ENCODE measurements at places on chromosomes 11 and 22.

GRCh38 chr11:8604078-8604723 is 10.2 kb upstream of the STK33 start:
- no peak for DNase-seq

DNA sequence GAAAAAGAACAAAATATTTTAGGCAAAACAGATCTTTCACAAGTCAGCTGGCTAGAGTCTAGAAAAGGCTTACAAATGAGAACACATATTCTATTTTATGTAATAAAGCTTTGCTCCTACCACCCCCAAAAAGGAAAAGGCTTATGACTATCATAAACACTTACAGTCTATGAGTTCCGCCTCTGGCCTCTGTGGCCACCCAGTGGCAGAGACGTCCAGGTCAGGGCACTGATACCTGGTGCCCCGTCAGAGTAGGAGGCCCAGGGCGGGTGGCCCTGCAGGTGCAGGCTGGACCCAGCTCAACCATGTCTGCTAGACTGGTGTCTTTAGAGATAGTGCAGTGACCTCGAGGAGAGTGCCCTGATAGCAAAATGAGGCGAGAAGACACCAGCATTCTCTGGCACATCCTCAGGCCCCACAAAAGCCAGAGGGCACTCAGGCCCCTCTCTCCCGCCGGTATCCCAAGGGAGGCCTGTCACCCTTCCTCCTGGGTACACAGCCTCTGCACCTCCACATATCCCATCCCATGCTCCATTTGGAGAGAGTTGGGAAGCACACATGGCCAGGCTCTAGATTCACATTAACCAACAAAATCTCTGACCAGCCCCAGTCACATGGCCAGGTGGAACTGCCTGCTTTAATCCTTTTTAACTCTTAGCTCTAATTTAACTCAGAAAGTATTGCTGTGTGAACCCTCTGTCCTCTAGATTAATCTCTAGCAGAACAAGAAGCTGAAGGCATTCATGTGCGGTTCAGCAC is 27.3 kb upstream of the SERPIND1 start:
- DNase-seq = no peak

DNA sequence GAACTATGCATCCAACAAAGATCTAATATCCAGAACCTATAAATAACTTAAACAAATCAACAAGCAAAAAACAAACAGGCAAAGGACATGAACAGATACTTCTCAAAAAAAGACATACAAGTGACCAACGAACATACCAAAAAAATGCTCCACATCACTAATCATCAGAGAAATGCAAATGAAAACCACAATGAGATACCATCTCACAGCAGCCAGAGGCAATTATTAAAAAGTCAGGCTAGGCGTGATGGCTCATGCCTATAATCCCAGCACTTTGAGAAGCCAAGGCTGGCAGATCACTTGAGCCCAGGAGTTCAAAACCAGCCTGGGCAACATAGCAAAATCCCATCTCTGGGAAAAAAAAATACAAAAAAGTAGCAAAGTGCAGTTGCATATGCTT is 10.7 kb downstream of the SAA4 start:
- DNase-seq = no peak

DNA sequence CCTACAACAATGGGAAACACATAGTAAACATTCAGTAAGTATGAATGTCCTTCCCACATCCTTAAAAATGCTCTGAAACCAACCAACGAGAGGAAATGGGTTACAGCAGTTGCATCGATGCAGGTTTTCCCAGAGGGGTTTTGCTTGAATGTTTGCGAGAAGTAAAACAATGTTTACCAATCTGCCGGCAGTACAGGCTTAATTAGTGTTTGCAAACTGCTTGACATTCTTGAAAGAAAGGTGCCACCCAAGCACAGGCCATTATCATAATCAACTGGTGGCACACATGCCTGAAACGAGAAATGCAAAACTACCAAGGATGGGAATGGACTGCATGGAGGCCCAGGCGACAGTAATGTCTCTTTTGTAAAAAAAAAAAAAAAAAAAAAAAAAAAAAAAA is 27.1 kb upstream of the OPCML start:
- DNase-seq = no peak

DNA sequence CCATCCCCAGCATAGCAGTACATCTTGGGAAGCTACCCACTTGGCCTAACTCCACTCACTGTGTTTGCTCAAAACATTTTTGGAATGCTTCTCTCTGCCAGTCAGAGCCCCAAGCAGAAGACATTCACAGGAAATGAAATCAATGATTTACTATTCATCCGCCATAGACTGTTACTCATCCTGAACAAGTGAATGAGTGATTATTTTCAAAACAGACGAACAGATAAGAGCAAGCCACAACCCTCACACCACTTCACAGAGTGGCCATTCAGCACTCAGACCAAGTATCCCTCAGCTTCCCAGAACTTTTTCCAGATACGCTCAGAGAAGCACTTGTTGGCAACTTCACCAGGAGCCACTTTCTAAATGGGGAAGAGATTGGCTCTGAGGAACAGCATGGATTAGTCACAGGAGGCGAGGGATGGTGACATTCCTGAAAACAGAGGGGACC is 13.0 kb upstream of the UBASH3B start:
- no peak for DNase-seq

DNA sequence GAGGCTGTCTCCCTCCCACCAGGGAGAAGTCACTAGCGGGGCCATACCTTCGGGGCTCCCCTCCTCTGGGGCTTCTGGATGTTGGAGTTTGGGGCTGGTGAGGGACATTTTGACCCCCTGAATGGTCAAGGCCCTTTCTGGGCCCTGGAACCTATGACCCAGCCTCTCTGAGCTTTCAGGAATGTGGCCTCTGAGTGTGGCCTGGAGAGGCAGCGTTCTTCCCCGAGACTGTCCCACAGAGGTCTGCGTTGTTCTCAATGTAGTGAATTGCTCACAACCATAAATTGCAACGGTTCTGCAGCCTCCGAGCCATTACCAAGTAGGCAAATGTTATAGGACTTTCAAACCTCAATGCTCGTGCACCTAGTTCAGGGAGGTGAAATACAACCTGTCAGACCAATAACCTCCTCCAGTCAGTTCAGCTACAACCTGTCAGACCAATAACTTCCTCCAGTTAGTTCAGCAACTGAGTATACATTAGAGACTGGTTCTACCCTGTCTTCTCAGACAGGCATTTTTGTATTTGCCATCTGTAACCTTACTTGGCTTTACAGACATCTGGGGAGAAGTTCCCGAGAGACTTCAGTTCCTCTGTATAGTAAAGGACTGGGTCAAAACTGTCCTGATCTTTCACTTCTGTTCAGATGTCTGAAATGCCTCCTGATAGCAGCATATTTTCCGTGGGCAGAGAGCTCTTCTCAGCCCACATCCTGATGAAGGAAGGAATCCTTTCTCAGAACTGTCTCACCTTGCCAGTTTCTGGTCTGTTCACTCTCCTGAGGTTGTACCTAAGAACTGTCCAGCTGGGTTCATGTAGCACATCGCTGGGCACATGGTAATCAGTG is 34.2 kb downstream of the MICAL2 start:
- DNase-seq = no peak

All from stimulated activated CD4-positive, alpha-beta T cell treated with anti-CD3 and anti-CD28 coated beads, Interleukin-15, amount 100 ng/mL, for 48 hours (primary cell).